ENCODE measurements at places on chromosomes 12 and 14.

GRCh38 chr12:50032854-50033581 lies 7.7 kb upstream of the RACGAP1 start:
- no peak for DNase-seq

- no peak for DNase-seq
These were observed 46.0 kb downstream of the YEATS4 start for GRCh38 chr12:69405566-69405865.

DNA sequence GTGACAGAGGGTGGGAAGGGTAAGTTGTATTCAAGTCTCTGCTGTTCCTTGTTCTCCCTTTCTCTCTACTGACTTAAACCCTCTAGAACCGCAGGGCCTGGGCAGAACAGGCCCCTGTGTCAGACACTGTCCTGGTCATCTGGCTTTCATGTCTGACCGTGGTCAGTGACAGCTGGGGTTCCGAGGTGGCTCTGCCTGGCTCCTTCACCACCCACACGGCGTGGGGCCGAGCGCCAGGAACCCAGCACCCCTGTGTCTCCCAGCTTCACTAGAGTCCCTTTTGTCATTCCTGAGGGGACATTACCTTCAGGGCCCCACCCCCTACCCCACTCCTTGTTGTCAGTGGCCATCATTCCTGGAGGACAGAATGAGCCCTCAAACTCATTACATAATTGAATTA lies 168.9 kb downstream of the ADGRD1 start:
- DNase-seq, result no peak

DNA sequence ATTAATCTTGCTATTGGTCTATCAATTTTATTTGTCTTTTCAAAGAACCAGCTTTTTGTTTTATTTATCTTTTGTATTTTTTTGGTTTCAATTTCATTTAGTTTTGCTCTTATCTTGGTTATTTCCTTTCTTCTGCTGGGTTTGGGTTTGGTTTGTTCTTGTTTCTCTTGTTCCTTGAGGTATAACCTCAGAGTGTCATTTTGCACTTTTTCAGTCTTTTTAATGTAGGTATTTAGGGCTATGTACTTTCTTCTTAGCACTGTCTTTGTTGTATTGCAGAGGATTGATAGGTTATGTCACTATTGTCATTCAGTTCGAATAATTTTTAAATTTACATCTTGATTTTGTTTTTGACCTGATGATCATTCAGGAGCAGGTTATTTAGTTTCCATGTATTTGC lies 92.7 kb upstream of the DCD start:
- DNase-seq, result no peak

DNA sequence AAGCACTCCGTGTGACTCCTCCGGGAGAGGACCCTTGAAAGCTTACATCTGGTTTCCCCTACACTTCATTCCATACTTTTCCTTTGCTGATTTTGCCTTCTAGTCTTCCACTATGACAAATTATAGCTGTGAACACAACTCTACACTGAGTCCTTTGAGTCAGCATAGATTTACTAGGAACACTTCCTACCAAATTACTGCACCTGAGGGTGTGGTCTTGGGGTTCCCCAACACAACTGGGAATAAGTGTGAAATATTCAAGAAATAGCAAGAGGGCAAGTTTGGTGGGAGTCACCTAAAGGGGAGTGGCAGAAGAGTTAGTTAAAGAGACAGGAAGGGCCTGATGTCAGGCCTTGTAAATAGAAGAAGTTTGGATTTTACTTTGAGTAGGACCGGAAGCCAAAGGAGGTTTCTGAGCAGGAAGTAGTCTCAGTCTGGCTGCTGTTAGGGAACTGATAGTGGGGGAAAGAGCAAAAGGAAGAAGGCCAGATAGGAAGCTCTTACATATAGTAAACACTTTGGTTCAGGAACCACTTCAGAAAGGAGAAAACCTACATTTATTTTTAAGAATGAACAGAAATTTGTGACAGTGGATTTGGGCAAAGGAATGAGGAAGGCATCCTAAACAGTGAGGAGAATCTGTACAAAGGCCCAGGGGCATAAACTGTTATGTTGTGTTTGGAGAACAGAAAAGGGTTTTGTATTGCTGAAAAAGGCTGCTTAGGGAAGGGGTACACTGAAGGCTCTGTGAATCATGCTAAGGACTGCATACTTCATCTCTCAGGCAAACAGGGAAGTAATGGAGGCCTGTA lies 14.2 kb downstream of the SEL1L start:
- DNase-seq, result no peak

GRCh38 chr12:95543305-95543704 lies 8.0 kb downstream of the USP44 start:
- no peak for DNase-seq

- no peak for DNase-seq
These were observed 19.5 kb downstream of the DCAF5 start for GRCh38 chr14:69133206-69134125.

DNA sequence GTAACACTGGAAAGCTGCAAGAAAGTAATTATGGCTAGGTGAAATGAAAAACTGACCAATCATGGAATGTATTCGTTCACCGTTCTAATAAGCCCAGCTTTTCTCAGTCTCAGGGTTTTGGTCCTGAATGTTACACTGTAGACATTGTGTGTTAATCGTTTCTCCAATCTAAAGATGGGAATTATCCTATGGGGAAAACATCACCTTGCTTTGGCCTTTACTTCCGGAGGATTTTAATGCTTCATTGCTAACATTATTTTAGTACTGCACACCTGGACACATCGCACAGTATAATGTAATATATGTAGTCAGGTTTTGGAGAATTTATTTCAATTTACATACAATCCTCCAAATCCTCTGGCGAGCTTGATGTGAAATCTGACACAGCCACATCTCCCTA lies 1.2 kb upstream of the TRHDE start:
- DNase-seq, result no peak

DNA sequence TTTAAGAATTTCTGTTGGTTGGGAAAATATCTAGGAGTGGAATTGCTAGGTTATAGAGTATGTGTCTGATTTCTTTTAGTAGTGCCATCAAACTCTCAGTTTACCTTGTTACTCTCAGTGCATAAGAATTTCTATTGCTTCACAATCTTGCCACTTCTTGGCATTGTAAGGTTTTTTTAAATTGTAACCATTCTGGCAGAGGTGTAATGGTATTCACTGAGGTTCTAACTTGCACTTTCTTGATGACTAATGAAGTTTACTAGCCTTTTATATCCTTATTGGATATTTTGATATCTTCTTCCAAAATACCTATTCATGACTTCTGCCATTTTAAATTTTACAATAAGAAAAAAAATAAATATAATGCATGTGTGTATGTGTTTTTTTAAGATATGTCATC lies 478.0 kb downstream of the NAV3 start:
- DNase-seq, result no peak

DNA sequence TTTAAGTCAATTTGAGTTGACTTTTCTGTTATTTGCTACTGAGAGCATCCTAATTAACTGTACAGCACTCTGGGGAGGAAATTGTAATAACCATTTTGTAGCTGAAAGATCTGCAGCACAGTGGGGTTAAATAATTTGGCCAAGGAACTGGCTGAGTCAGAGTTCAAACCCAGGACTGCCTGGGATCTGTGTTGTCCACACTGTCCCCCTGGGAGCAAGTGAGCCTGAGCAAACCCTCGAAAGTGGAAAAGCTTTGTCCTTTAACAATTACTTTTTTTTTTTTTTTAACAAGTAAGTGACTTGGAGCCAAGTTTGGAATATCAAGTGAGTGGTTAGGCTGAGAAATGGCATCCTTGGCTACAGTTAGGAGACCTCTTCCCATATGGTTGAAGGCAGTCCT lies 247.2 kb upstream of the CCDC196 start:
- no peak for DNase-seq

Measured in activated T-cell treated with anti-CD3 and anti-CD28 coated beads for 48 hours (primary cell).